ENCODE measurements at places on chromosomes 1 and 21. TPM values are rescaled to one million over a fixed set of nuclear protein-coding genes. Genes with fewer than 3 reads are reported as not detected.

- DNase-seq: no peak
Measured at GRCh38 chr21:38888991-38889561, 83.3 kb downstream of the ETS2 start.

- no peak for DNase-seq
Measured at GRCh38 chr1:111602302-111602701, 17.3 kb upstream of the RAP1A start.

Gene TTC22
- total RNA-seq: 68.2 TPM

Gene OPTC
- not detected for total RNA-seq

DNA sequence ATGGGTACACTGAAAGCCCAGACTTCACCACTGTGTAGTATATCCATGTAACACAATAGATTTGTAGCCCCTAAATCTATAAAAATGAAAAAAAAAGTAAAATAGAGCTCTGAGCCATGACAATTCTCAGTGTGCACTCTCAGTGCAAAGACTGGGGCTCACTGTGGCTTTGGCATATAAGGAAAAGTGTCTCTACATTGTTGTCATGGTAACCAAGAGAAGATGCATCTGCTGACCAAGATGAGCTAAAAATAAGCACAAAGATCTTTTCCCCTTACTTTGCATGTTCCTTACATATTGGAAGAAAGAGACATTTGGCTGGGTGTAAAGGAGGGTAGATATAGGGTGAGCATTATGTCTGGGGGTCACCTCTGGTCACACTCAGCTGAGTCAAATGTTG lies 12.0 kb downstream of the PGLYRP4 start:
- DNase-seq: no peak

Gene OR2T29
- not detected for total RNA-seq

GRCh38 chr1:39262802-39263201 lies 58.3 kb downstream of the MACF1 start:
- DNase-seq: no peak

DNA sequence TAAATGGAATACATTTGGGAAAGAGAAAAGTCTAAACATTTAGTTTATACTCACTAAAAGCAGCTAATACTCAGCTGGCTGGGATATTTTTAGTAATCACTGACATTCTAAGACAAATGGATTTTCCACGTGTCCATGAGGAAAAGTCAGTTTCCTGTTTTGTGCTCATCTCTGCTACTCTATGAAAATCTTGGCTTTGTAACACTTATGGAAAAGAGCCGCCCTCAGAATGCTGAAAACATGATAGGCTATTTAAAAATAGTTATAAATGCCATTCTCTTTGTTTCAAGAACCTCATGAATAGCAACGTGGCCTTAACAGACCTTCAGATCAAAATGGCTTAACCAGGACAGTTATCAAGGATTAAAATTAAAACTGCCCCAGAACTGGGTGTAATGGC lies 29.9 kb downstream of the MRAP start:
- no peak for DNase-seq

- no peak for DNase-seq
Measured at GRCh38 chr1:199954699-199955098, 72.8 kb upstream of the NR5A2 start.

DNA sequence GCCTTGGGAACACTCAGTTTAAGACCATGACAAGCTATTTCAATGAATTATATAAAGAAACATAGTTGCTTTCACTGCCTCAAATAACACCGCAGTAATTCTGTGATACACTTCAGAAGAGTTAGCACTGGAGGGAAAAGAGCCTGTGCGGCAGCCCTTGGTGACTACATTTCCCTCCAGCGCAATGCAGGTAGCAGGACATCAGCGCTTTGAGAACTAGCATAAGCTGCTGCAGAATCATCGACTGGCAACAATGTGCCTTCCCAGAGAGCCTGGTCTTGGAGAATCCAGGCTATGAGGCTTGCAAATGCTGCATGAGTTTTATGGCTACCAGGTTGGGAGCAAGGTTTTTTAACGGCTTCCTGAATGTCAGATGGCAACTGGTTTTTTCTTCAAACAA lies 7.5 kb downstream of the NRIP1 start:
- no peak for DNase-seq

GRCh38 chr1:101247404-101248287 lies 10.8 kb downstream of the S1PR1 start:
- no peak for DNase-seq

Gene SYPL2
- total RNA-seq: 0.38 TPM

GRCh38 chr1:15410223-15410883 lies 665 bp downstream of the EFHD2 start:
- DNase-seq: no peak
